Lung microvascular endothelial cell (primary cell): ENCODE measurements at places on chromosomes 3 and 15.

DNA sequence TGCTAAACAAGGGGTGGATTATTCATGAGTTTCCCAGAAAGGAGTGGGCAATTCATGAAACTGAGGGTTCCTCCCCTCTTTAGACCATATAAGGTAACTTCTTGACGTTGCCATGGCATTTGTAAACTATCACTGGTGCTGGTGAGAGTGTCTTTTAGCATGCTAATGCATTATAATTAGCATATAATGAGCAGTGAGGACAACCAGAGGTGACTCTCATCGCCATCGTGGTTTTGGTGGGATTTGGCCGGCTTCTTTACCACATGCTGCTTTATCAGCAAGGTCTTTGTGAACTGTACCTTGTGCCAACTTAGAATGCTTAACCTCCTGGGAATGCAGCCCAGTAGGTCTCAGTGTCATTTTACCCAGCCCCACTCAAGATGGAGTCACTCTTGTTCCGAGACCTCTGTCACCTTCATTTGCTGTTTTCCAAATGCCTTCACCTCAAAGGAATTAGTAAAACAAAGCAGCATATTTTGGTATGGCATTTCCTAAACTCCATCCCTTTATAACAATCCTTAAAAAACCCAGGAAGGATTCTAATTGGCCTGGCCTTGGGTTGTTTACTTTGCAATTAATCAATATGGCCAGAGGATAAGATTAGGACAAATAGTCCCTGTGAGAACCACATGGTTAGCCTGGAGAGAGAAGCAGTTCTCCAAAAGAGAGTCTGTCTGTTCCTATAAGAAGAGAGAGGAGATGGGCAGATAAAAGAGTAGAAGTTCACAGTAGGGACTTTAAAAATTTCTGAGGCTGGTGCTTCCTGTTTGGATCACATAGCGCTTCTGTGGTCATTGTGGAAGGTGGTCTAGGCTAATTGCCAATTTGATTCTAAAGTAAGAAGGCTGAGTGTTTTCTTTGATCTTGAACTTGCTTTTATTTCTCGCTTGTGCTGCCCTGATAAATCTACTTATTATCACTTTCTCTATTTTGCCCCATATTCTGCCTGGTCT is 155.2 kb upstream of the EOMES start:
- DNase-seq: no peak

DNA sequence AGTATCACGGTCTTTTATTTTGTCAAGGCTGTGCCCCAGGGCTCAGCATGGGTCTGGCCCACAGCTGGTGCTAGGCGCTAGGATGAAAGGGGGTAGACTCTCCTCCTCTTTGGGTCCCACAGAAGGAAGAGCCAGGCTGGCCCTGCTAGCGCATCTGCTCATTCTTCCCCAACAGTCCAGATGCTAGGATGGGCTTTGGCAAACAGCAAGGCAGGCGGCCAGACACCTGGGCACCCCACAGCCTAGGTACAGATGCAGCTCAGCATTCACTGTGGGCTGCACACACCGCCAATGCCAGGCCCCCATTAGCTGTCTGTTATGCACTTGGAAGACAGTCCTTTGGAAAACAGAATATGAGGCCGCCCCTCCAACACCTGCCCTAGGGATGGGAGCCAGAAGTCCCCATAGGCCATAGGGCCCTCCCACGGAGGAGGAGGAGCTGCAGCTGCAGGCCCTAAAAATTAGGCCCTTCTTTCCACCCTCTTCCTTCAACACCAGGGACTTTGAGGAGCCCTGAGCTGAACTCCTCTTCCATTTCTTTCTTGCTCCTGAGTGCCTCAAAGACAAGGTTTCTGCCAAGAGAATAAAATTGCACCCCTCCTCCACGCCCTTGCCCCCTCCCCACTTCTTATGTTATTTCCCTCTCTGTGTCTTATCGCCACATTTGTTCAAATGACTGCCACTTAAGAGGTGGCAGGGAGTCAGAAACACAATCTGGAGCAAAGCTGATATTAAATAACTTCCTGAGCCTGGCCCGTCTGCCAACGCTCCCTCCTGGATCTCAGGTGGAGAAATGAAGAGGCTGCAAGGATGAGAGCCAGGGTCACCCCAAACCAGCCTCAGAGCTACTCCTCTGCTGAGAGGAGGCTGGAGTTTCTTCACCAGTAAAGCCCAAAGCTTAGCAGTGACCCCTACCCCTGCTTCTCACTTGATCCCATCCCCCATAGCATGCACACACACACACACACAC is 13.7 kb downstream of the NTRK3 start:
- DNase-seq: no peak

DNA sequence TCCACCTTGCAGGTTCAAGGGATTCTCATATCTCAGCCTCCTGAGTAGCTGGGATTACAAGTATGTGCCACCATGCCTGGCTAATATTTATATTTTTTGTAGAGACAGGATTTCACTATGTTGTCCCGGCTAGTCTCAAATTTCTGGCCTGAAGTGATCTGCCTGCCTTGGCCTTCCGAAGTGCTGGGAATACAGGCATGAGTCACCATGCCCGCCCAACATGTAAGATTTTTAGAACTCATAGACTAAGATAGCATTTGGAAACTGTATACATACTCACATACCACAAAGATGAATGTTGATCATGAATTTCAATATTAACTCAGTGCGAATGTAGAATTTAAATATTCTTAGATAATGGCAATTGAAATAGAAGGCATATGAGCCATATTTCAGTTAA is 718.9 kb downstream of the NLGN1 start:
- no peak for DNase-seq

GRCh38 chr15:64443747-64444621 is 16.4 kb upstream of the ZNF609 start:
- peak; percentile 90 for DNase-seq

- peak; percentile 82 for DNase-seq
Measured at GRCh38 chr3:45210308-45211041, 15.6 kb downstream of the TMEM158 start.

- DNase-seq: no peak
Measured at GRCh38 chr15:71937650-71938311, 127.4 kb downstream of the NR2E3 start.

GRCh38 chr15:88830016-88830415 is 26.8 kb downstream of the ACAN start:
- no peak for DNase-seq

DNA sequence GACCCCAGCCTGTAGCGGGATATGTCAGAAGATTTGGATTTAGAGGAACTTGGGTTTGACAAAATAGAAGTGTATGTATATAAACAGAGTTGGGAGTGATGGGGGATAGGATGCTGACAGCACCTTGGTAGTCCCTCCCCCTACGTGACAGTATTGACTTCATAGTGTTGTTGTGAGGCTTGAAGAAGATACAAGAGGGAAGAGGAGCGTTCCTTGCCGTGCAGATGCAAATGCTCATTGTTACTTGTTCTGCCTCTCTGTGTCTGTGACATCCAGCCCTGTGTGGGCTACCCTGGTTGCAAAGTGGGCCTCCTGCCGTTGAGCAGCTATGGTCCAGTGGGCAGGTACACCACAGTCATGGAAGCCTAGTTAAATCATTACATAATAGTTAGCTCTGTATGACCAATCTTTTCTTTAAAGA is 45.0 kb downstream of the SMAD3 start:
- no peak for DNase-seq

DNA sequence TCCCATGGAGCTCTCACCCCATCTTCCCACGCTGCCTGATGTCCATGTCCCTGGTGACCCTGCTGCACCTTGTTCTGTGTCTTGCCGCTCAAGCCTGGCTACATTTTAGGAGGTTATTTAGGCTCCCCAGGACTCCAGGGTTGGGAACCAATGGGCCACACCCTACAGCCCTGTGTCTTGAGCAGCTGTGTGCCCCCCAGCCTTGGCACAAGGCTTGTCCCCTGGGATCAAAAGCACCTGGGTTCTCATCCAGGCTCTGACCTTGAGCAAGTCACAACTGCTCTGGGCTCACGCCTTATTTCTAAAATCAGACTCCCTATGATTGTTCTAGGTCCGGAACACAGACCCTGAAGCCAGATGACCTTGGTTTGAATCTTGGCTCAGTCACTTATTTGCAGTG is 14.1 kb downstream of the SPSB4 start:
- no peak for DNase-seq
